ENCODE measurements at places on chromosomes 2 and 18.
A peak's percentile ranks its signal among the peaks of the same experiment; 100 is the strongest.

DNA sequence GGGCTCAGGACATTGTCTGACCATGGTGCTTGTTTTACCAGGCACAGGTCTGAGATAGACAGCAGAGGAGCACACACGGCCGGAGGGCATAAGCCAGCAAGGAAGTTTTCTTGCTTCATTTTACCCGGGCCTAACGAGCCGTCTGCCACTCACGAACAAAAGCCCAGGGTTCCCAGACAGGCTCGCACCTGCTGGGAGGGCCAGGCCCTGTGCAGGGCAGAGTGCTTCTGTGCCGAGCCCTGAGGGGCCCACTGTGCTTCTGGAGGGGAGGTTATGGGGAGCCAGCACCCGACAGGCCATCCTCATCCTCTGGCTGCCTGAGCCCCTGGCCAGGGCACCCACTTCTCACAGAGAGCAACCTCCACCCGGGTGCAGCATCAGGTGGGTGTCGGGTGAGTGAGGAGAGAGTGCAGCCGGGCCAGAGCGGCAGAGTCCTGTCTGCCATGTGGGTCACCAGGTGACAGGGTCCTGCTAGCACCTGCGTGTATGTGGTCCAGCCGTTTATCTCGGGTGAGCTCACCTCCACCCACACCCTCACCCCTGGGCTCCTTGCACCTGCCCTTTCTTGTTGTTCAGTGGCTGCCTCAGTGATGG, 297.9 kb downstream of the NDUFA10 start:
- no peak for DNase-seq

- DNase-seq: peak; percentile 40
Observed at GRCh38 chr2:285531-285930, 2.4 kb downstream of the ALKAL2 start.

DNA sequence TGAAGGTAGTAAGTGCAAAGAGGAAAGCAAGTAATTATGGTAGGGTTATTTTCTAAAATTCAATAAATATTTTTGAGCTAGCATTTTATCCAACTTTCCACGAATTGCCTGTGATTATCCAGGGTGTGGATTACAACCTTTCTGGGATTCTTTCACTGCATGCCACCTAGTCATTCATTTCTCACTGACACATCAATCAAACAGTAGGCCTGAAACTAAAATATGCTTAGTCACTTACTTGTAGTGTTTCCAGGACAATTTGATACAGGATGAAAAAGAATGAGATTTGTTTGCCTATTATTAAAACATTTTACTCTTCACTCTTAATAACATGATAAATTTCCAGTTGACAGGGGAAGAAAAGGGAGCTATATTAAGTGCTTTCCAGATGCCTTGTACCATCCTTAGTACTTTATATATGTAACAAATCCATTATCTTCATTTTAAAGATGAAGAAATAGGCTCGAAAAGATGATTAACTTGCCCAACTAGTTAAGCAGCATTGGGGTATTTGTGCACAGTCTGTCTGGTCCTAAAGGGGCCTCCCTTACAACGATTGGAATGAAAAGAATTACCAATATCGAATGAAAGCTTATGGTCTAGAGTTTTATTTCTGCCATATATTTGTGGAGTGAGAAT, 70.4 kb downstream of the KCTD1 start:
- DNase-seq: no peak

GRCh38 chr2:16430846-16431245, 234.8 kb downstream of the CYRIA start:
- no peak for DNase-seq

DNA sequence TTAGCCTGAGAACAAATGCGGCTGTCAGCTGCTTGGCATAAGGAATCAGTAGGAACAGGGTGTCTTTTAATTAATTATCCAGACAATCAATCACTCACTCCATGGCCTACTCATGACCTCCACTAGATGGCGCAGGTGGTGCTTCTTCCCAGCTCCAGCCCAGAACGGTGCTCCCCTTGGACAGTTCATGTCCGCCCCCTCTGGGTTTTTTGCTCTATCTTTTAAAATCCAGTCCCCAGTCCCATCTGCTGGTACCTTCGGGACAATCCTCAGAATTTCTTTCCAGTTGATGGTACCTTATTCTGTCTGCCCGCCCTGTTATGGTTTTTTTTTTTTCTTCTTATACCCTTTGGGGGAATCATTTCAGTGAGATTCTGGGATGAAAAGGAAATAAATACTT, 99.8 kb downstream of the CACNB4 start:
- peak; percentile 9 for DNase-seq

DNA sequence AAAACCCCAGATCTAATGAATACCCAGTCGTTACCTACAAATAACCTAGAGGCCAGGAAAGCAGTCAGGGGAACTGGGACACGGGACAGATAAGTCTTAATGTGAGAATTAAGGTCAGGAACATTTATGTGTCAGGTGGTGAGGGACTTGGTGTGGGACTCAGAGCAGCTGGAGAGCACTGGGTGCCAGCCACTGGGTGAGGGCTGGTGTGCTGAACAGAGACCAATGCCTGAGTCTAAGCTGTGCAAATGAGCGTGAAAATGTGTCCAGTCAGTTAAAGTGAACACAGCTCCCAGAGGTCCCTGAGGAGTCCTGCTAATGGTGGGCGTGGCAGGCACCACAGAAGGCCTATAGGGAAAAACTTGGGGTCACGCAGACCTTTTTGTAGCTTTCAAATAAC, 225.9 kb downstream of the C1D start:
- DNase-seq: no peak
